ENCODE measurements at places on chromosomes 1 and 21.

DNA sequence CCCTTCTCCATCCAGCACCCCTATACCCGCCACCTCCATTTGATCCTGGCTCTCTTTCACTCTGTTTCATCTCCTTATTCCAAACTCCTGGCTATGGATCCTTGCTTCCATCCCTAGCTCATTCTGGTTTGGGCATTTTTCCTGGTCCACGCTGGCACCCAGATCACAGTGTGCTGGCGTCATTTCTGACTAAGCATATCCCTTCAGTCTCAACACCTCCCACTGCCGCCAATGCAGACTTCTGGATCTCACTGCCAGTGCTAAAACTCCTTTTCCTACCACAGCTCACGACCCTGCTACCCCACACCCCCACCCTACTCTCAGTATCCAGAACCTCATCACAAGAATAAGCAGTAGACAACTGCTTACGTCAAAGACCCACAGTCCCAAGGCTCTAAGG, 16.3 kb downstream of the SEC16B start:
- DNase-seq = no peak

DNA sequence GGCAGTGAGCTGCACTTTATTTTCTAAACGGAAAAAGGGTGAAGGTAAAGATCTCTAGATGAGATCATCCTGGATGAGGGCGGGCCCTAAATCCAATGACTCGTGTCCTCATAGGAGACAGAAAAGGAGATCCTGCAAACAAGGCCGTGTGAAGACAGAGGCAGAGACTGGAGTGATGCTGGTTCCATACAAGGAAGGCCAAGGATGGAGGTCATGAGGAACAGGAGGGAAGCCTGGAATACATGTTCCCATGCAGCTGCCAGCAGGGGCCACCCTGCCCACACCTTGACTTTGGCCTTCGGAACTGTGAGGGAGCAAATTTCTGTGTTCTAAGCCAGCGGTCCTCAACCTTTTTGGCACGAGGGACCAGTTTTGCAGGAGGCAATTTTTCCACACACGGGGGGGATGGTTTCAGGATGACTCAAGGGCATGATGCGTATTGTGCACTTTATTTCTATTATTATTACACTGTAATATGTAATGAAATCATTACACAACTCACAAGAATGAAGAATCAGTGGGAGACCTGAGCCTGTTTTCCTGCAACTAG, 94.3 kb downstream of the PSMG1 start:
- DNase-seq = no peak

GRCh38 chr1:214441119-214441518, 110.3 kb downstream of the PTPN14 start:
- DNase-seq = no peak

DNA sequence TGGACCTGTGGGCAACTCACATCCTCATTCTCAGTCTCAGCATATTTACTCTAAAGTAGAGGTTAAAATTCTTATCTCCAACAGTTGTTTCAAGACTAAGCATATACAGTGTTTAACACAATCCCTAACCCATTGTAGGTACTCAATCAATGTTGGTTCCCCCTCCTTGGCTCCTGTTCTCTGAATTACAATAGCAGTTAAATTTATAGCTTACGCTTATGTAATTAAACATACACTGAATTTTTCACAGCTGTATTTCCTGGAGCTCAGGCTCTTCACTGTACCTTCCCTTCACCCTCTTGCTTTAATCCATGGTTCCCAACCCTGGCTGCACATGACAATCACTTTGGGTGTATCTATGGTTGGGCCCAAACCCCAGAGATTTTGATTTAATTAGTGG, 89.4 kb downstream of the LPAR3 start:
- no peak for DNase-seq

GRCh38 chr1:186799689-186800054, 29.1 kb upstream of the PLA2G4A start:
- DNase-seq = no peak

DNA sequence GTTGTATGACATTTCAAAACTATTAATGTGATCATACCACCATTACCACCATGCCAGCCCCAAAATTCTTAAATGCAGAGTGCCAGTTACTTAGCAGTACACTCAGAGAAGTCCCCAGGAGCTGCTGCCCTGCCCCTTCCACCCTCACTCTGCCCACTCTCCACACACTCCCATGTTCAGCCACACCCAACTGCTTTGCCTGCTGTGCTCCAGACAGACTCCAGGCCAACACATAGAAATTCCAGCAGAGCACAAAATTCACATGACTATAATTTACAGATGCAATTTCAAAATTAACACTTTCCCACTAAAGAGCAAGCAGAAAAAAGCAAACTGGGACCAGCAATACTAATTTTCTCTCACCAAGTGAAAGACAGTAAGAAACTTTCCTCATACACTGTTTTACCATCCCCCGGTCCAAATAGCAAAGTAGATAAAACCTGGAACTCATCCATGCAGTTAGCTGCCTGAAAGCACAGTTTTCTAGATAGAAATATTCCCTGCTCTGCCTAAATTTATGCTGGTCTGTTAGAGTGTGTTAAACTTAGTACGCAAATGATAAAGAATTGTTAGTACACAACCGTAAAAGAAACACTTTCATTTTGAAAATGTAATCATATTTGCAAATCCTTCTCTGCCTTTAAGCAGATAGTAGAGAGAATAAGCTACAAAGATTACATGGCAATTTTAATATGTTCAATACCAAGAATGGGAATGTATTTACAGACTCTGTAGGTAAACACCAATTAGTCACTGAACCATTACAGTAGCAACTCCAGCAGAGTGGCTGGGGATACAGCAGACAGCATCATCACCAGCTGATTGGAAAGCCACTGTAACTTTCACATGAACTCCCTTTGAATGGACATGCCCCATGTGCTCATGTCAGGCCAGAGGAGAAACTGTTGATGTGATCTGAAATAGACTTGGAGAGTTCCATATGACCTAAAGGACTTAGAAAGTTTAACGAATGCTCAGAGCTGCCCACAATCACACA, 176.5 kb downstream of the VAV3 start:
- DNase-seq = no peak

GRCh38 chr1:210445485-210445884, 116.8 kb downstream of the HHAT start:
- DNase-seq = no peak

- no peak for DNase-seq
Measured at GRCh38 chr1:175794586-175794985, 51.2 kb upstream of the TNR start.

- DNase-seq = no peak
Measured at GRCh38 chr1:100100202-100100601, 32.5 kb downstream of the SASS6 start.

DNA sequence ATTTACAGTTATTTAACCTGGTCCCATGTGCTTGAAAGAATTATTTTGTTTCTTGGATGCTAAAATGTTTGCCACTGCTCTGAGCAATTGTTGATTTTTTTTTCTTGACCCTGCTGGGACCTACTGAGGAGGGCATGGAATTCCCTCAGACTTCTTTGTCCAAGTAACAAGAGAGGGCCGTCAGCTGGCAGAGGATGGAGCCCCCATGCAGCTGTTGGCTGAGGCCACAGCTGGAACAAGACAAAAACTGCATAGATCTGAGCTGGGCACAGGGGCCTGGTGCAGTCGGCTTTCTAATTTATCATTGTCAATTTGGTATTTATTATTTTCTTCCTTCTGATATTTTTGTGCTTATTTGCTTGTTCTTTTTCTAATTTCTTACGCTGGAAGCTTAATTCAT, 39.6 kb upstream of the ABCG1 start:
- no peak for DNase-seq

DNA sequence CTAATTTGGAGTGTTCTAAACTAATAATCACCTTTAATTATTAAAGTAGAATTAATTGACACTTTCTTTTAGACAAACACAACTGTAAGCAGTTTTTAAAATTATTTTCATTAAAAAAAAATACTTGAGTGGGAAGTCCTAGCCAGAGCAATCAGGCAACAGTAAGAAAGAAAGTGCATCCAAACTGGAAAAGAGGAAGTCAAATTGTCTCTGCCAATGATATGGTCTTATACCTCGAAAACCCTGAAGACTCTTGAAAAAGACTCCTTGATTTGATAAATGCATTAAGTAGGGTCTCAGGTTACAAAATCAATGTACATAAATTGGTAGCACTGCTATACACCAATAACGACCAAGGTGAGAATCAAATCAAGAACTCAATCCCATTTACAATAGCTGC, 83.0 kb upstream of the GADD45A start:
- no peak for DNase-seq

DNA sequence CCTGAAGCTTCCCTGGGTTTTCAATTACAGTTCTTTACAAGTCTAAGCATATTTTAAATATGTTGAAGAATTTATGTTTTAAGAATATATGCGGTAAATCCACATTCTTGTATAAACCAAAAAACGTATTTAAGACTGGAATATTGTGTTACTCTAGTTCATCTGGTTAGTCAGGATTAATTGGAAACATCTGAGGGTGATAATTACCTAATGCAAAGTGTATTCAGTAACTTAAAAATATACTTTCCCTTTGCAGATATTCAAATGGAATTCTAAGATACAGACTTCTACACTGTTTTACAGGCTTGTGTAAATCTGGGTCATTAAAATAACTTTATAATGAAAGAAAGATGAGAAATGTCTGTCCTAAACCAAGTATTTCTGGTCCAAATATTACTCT, 302.0 kb downstream of the VAV3 start:
- DNase-seq = no peak

DNA sequence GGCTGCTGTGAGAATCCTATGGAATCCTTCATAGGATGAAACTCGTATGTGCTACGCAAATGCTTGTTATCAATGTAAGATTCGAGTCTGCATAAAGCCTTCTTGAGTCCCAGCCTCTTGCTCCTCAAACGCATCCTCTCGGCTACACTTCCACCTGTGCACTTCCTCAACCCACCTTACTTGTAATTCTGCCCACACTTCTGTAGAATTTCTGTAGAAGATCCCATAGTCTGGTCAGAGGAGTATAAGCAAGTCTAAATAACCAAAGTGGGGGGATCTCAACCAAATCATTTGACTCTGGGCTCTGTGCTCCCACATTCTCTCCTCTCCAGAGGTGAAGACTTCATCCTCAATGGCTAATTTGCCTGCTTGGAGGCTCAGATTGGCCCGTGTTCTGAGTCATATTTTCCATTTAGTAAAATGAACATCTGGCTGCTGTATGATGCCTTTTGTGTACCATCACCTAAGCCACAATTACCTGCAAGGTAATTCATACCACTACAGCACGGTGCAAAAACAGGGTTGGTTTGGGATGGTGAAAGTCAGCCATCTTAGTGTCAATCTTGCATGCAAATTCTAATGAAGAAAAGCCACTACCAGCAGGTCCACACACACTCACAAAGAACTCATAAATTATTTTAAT, 63.2 kb downstream of the ITPKB start:
- DNase-seq = no peak

GRCh38 chr1:186536273-186536890, 75.5 kb upstream of the PDC start:
- DNase-seq = no peak

DNA sequence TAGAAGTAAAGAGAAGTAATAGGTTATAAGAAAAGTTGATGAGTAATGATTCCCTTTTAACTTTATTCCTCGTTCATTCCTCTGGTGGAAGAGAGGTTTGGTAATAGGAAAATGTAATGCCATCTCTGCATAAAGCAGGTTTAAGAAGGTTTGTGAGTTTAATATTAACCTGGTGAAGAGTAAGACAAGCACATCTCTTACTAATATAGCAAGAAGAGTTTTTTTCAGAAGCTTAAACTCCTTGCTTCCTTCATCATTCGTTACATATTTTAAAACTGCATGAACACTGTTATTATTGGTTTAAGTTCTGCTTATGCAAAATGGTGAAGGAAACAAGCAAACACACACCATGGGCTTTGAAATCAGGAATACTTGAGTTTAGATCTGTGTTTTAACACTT, 9.2 kb upstream of the PLA2G4A start:
- DNase-seq = no peak

GRCh38 chr1:4622821-4623220, 31.6 kb upstream of the AJAP1 start:
- DNase-seq = no peak

DNA sequence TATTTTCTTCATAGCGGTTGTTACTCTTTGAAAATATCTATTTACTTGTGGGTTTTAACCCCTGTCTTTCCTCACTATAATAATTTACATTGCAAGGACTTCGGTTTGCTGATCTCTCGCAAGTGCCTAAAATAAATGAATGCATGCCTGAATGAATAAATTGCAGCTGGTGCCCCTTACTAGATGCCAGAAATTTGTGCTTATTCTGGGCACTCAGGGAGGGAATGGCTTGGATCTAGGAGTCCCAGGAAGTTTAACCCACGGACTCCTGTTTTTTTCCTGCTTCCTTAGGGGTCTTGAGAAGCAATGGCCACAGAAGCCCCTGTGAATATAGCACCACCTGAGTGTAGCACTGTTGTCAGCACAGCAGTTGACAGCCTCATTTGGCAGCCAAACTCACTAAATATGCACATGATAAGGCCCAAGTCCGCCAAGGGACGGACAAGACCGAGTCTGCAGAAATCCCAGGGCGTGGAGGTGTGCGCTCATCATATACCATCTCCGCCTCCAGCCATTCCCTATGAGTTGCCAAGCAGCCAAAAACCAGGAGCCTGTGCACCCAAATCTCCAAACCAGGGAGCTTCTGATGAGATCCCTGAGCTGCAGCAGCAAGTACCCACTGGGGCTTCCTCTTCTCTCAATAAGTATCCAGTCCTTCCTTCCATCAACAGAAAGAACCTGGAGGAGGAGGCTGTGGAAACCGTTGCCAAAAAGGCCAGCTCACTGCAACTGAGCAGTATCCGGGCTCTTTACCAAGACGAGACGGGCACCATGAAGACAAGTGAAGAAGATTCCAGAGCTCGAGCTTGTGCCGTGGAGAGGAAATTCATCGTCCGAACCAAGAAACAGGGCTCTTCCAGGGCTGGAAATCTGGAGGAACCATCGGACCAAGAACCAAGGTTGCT, 4.2 kb upstream of the PLA2G2C start:
- DNase-seq = no peak

- DNase-seq = no peak
Measured at GRCh38 chr1:119472080-119472818, 34.8 kb upstream of the HSD3B1 start.

DNA sequence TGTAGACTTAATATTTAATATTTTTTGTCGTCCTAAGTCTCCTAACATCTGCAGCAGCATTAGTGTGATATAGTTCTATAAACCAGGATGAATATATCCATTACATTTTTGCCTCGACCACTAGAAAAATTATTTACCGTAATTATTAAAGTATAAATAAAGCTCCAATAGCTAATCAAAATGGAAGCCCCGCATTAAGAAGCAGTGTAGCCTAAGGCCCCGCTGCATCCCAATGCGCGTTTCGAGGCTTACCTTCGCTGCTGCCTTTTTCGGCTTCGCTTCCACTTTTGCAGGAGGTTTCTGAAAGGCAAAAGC, 891 bp downstream of the HMGN1 start:
- no peak for DNase-seq
